ENCODE measurements at places on chromosomes 2 and 18. TPM values are rescaled to one million over a fixed set of nuclear protein-coding genes. Genes with fewer than 3 reads are reported as not detected.

The ITGB1BP1 gene
- 88.5 TPM for polyA plus RNA-seq

The TEX44 gene
- not detected for polyA plus RNA-seq

The KIF1A gene
- polyA plus RNA-seq, result 6.4 TPM

The EPB41L3 gene
- polyA plus RNA-seq, result 128 TPM

The RBKS gene
- polyA plus RNA-seq, result 1.4 TPM

The TNFAIP6 gene
- polyA plus RNA-seq, result 14.3 TPM

The LIMS4 gene
- polyA plus RNA-seq, result 3.0 TPM

The SLC1A4 gene
- polyA plus RNA-seq, result 17.1 TPM

The STK17B gene
- 5.8 TPM for polyA plus RNA-seq

The ALPI gene
- 3.7 TPM for polyA plus RNA-seq

The DPYSL5 gene
- polyA plus RNA-seq, result 22.0 TPM

The OLA1 gene
- polyA plus RNA-seq, result 178 TPM

The MEP1B gene
- polyA plus RNA-seq, result not detected

The MGAT4A gene
- polyA plus RNA-seq, result 4.1 TPM

The INHBB gene
- polyA plus RNA-seq, result 0.24 TPM

The DIPK1C gene
- 11.1 TPM for polyA plus RNA-seq

The SF3B6 gene
- 81.4 TPM for polyA plus RNA-seq

The GAL3ST2 gene
- polyA plus RNA-seq, result not detected

The CROCC2 gene
- 0.25 TPM for polyA plus RNA-seq

The STPG4 gene
- not detected for polyA plus RNA-seq

The KCNJ13 gene
- not detected for polyA plus RNA-seq

The DUSP2 gene
- polyA plus RNA-seq, result 4.5 TPM

The TCF7L1 gene
- 41.3 TPM for polyA plus RNA-seq

The ANKRD62 gene
- polyA plus RNA-seq, result 0.05 TPM

The HOXD8 gene
- 15.3 TPM for polyA plus RNA-seq

The LIMS3 gene
- 2.2 TPM for polyA plus RNA-seq

The SLC40A1 gene
- 65.9 TPM for polyA plus RNA-seq

The SLC38A11 gene
- polyA plus RNA-seq, result 0.28 TPM

The DAW1 gene
- polyA plus RNA-seq, result not detected

The KIF5C gene
- polyA plus RNA-seq, result 0.86 TPM

The ADRA2B gene
- polyA plus RNA-seq, result 3.6 TPM

The CREB1 gene
- polyA plus RNA-seq, result 38.0 TPM

The COL5A2 gene
- 792 TPM for polyA plus RNA-seq

The KIF3C gene
- 16.4 TPM for polyA plus RNA-seq

The NEU2 gene
- polyA plus RNA-seq, result not detected

The CNDP1 gene
- polyA plus RNA-seq, result 0.76 TPM

The CD226 gene
- 0.30 TPM for polyA plus RNA-seq

The TMEM37 gene
- 5.9 TPM for polyA plus RNA-seq

The SRD5A2 gene
- 0.05 TPM for polyA plus RNA-seq

The GRHL1 gene
- 1.0 TPM for polyA plus RNA-seq

The FSHR gene
- 1.1 TPM for polyA plus RNA-seq

The CCDC148 gene
- polyA plus RNA-seq, result 0.32 TPM

The SOX11 gene
- 31.3 TPM for polyA plus RNA-seq

The AQP12B gene
- 0.24 TPM for polyA plus RNA-seq

The FAP gene
- polyA plus RNA-seq, result 87.9 TPM

The EMILIN2 gene
- polyA plus RNA-seq, result 30.3 TPM

The KRTCAP3 gene
- polyA plus RNA-seq, result 1.9 TPM

The PROM2 gene
- 1.0 TPM for polyA plus RNA-seq

The CD8B2 gene
- not detected for polyA plus RNA-seq

The NT5C1B gene
- 0.46 TPM for polyA plus RNA-seq

The TTN gene
- polyA plus RNA-seq, result 194 TPM

The CNOT9 gene
- polyA plus RNA-seq, result 31.2 TPM

The ZBTB7C gene
- 4.1 TPM for polyA plus RNA-seq

The RAX gene
- polyA plus RNA-seq, result not detected

The REG1B gene
- not detected for polyA plus RNA-seq

The HPCAL1 gene
- polyA plus RNA-seq, result 35.8 TPM

The HOXD3 gene
- polyA plus RNA-seq, result 2.3 TPM

The PDE1A gene
- 7.3 TPM for polyA plus RNA-seq
